ENCODE measurements at places on chromosomes 2 and 18.

GRCh38 chr2:226514895-226515294 lies 284.7 kb downstream of the IRS1 start:
- DNase-seq, result peak; percentile 9

- no peak for DNase-seq
Observed at GRCh38 chr2:40332191-40332826, 119.6 kb downstream of the SLC8A1 start.

DNA sequence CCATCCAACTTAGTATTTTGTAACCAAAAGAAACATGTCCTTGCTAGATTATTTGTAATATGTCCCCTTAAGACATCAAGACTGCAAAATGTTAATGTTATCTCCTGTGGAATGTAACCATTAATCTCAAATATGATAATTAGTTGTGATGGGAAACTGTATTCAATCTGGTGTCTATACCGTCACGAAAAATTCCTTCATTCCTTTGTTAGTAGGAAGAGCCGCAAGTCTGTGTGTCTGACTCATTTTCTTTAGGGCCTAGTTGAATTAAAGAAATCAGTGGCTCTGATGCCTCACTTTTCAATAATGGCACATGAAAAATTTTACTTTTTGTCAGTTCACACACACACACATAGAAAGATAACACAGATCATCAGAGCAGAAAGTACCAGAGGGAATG lies 127.1 kb upstream of the CHAC2 start:
- no peak for DNase-seq

GRCh38 chr2:225416616-225417367 lies 17.3 kb downstream of the NYAP2 start:
- no peak for DNase-seq

GRCh38 chr2:19684516-19684915 lies 217.3 kb downstream of the TTC32 start:
- no peak for DNase-seq

DNA sequence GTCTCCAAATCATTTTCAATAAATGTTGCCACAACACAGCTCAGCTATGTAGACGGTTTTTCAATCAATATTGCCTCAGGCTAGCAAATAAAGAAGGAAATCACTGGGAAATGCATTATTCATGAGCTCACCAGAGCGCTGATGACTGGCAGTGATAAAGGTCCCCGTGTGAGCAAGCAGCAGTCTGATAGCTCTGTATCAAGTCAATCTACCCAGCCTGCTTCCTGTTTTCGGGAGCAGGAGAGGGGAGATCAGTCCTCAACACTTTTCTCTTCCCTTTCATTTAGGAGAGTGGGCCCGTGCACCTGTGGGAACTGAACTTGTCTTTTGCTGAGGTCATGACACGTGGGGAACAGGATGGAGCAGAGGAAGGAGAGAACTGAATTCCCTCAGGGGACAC lies 253.9 kb upstream of the SIX2 start:
- no peak for DNase-seq

DNA sequence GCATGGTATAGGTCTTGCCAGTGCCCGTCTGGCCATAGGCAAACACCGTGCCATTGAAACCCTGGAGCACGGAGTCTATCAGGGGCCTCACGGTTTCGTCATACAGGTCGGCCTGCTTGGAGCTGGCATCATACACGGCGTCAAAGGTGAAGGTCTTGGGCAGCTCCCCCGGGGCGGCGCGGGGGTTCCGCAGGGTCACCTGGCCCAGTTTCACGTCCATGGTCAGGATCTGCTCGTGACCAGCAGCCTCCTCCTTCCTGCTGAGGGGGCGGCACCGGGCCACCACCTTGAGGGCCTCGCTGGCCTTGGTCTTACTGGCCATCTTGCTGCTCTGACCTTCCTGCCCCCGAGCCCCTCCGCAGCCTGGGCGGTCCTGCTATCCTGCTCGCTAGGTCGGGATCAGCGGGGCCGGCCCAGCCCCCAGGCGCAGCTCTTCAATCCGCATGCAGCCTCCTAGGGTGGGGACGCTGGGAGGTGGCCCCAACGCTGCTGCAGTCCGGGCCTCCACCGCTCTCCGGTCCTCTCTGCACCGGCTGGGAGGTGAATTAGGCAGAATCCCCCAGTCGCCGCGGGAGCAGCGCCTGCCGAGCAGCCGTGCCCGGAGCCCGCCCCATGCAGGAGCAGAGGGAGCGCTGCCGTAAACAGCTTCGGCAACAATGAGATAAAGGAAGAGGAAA lies 563 bp downstream of the KIF3C start:
- no peak for DNase-seq

- DNase-seq, result no peak
Observed at GRCh38 chr18:62655520-62656219, 59.7 kb upstream of the PHLPP1 start.

- no peak for DNase-seq
Observed at GRCh38 chr2:209734805-209735204, 36.8 kb upstream of the UNC80 start.

DNA sequence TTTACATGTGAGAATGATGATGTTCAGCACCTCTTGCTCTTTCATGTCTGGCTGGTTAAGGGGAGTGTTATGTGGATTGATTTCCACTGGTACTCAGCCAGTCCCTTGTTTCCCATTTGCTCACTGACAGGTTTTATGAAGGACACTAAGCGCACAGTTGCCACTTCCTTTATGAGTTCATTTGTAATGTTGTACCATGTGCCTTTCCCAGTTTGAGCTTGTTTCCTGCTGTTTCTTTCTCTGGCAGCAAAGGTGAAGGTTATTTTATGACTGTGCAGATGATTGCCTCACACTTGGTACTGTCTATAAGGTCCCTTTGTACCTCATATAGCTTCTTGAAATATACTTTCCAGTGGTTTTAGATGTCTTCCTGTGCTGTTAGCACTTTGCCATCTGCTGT lies 1700.5 kb upstream of the TMEFF2 start:
- DNase-seq, result no peak

- peak; percentile 49 for DNase-seq
Observed at GRCh38 chr2:19949071-19949470, 40.8 kb downstream of the WDR35 start.

Data from AG08395 (cell line).